ENCODE measurements at places on chromosomes 3 and 15. TPM values are rescaled to one million over a fixed set of nuclear protein-coding genes. Genes with fewer than 3 reads are reported as not detected.

The GOLGA6D gene
- total RNA-seq, result not detected

The SEC62 gene
- total RNA-seq, result 61.0 TPM

The DAZL gene
- total RNA-seq, result not detected

- no peak for DNase-seq
Observed at GRCh38 chr3:108098003-108098370, 7.2 kb upstream of the CD47 start.

GRCh38 chr3:25849091-25849490 is 59.2 kb downstream of the OXSM start:
- no peak for DNase-seq

- no peak for DNase-seq
Observed at GRCh38 chr3:131957511-131957910, 77.3 kb downstream of the CPNE4 start.

GRCh38 chr3:194120789-194121770 is 14.9 kb upstream of the HES1 start:
- DNase-seq, result no peak

GRCh38 chr3:43969944-43970343 is 271.7 kb upstream of the TOPAZ1 start:
- no peak for DNase-seq

DNA sequence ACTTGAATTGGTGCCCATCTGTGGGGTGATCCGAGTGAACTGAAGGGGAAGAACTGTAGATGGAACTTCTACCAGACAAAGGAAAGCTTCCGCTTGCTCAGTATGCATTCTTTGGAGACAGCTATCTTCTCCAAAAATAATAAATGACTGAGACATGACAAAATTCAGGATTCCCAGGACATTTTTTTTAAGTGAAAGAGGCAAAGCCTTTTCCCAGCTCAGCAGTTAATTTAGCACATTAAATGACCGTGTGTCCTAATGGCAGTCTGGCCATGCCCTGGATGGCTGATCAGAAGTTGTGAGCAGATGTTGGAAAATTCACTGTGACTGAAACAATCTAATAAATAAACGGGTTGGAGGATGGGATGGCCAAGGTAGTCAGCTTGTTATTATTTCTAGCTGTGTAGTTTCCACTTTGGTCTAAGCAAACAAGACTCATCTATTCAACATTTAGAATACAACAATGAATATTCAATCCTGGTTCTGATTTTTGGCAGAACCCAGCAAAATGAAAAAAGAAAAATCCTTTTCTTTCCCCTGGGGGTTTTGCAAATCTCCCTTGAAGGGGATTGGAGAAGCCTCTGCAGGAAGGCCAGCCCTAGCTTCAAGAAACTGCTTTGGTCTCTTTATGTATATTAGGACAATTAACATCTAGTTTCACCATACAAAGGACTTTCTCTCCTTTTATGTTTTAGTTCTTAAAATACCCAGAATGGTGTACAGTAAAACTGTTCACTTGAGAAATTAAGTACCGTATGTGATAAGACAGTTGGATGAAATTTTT is 540.9 kb upstream of the MDFIC2 start:
- no peak for DNase-seq

DNA sequence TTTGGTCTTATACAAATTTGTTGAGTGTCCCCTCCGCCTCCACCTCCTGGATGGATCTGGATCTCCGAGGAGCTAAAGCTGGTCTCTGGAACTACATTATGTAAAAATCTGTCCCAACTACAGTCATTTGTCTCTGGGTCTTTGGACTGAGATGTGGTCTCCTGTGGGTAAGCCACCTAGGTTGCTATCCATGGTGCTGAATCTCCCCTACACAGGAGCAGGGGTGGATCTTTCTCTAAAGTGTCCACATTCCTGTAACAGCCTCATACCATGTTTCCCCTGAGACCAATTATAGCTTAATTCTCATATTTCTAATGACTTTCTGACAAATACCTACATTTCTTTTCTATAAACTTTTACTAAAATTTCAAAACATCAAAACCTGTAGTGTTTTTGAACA is 625.8 kb downstream of the TAFA4 start:
- peak; percentile 44 for DNase-seq

- DNase-seq, result no peak
Observed at GRCh38 chr3:34207806-34208205, 409.4 kb downstream of the PDCD6IP start.

GRCh38 chr3:55728461-55729100 is 241.5 kb upstream of the WNT5A start:
- DNase-seq, result no peak

GRCh38 chr15:40501487-40501886 is 30.7 kb downstream of the CHST14 start:
- DNase-seq, result no peak

Data from activated CD4-positive, alpha-beta T cell treated with anti-CD3 and anti-CD28 coated beads, Interleukin-2, amount 10 ng/mL, durations not matched to agents 7 days and 5 days (primary cell).